ENCODE measurements at places on chromosomes 2 and 18. TPM values are rescaled to one million over a fixed set of nuclear protein-coding genes. Genes with fewer than 3 reads are reported as not detected.

Gene MC2R
- polyA plus RNA-seq: 0.06 TPM

Gene DNAH6
- 1.6 TPM for polyA plus RNA-seq

Gene SYT4
- 9.7 TPM for polyA plus RNA-seq

Gene CROCC2
- 0.09 TPM for polyA plus RNA-seq

Gene UGT1A8
- polyA plus RNA-seq: not detected
